ENCODE measurements at places on chromosomes 12 and 14. TPM values are rescaled to one million over a fixed set of nuclear protein-coding genes. Genes with fewer than 3 reads are reported as not detected.

The COX8C gene
- total RNA-seq, result not detected

GRCh38 chr14:75048101-75048500 is 3.2 kb downstream of the MLH3 start:
- no peak for DNase-seq

DNA sequence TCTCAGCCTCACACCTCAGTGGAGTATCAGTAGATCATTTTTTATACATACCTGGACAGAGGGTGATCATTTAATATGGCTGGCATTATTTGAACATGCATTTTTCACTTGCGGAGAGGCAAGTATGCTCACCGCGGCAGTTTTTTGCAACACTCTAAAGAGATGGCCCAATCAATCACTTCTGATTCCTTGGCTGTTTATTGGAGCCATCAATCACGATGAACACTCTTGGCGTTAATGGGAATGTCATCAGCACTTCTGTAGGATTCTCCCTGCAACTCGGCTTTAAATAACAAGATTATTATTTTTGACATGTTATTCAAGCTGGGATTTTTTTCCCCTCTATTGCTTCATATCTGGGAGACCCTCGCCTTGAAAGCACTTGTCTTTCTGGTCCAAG is 46.9 kb upstream of the SLC24A4 start:
- DNase-seq, result no peak

GRCh38 chr12:116171549-116171948 is 105.9 kb downstream of the MED13L start:
- no peak for DNase-seq

DNA sequence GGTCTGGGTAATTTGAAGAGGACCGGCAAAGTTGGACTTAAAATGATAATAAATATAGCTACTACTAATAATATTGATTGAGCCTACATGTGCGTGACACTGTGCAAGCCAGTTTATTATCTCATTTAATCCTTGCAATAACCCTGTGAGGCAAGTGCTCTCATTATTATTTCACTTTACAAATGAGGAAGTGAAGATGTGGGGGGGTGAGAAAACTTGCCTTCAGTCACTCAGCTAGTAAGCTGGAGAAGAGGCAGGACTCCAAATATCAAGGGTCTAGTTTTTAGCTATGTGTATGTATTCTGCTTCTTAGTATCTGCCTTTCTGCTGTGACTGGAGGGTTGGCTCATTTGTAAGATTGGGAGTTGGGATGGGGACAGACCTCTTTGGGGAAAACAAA is 39.2 kb downstream of the NPAS3 start:
- DNase-seq, result no peak

GRCh38 chr12:109503611-109504010 is 26.2 kb downstream of the UBE3B start:
- no peak for DNase-seq

GRCh38 chr12:113604666-113605065 is 133.0 kb upstream of the LHX5 start:
- no peak for DNase-seq

The OTOGL gene
- 0.33 TPM for total RNA-seq

The EML1 gene
- 34.6 TPM for total RNA-seq

Data from body of pancreas (tissue), 4 donors.